ENCODE measurements at places on chromosomes 3 and 15. TPM values are rescaled to one million over a fixed set of nuclear protein-coding genes. Genes with fewer than 3 reads are reported as not detected.

Gene FYCO1
- total RNA-seq = 16.5 TPM

Gene SPINK8
- total RNA-seq = not detected

Gene GRK7
- total RNA-seq = not detected

Gene SLMAP
- 67.2 TPM for total RNA-seq

DNA sequence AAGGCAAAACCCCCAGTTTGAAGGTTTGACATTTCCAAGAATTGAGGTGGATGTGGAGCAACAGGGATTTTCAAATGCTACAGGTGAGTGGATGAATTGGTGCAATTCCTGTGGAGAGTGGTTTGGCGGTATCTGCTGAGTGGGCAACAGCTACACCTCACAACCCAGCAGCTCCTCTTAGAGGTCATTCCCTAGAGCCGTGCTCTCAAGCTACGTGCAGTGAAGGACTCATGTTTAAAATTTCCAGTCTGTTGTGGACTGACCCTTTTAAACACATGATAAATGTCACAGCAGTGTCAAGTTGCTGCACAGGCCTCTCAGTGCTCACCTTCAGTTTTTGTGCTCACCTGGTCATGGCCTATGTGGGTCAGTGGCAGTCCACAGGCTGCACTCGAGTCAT, 9.5 kb downstream of the C3orf20 start:
- no peak for DNase-seq

- no peak for DNase-seq
These were observed 59.2 kb upstream of the C15orf61 start for GRCh38 chr15:67461735-67462134.

- DNase-seq = no peak
These were observed 34.8 kb downstream of the IL12A start for GRCh38 chr3:160023476-160023875.

GRCh38 chr15:22228101-22228762, 147.9 kb downstream of the OR4M2 start:
- DNase-seq = no peak

Data from B cell (primary cell).